Cardiac muscle cell (in vitro differentiated cells and primary cell): ENCODE measurements at places on chromosomes 16 and 17. TPM values are rescaled to one million over a fixed set of nuclear protein-coding genes. Genes with fewer than 3 reads are reported as not detected.

GRCh38 chr17:49063652-49064051 lies 66.5 kb downstream of the IGF2BP1 start:
- no peaks in the 10 kb centered on the region for H3K27me3 ChIP-seq
- H3K27ac ChIP-seq, result no peak overlapping the region
- no peak for DNase-seq

DNA sequence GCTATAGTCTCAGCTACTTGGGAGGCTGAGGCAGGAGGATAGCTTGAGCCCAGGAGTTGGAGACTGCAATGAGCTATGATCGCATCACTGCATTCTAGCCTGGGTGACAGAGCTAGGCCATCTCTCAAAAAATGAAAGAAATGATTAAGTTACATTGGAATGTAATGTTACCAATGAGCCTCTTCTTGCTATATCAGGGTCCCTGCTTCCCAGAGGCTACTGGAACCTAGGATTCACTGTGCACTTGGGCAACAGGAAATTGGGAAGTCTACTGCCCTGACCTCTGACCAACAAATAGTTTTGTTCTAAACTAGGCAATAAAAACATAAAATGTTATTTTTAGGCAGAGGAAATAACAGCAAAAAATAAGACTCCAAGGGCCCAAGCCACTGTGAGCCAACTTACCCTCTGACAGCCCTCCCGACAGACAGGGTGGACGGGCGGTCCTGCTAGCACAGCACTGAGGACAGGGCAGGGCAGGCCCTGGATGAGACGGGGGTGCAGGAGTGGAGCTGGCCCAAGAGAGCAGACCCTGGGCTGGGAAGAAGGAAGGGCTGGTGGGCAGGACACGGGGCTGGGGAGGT lies 27.5 kb downstream of the NSMCE1 start:
- H3K4me1 ChIP-seq, result peaks cover 27% of the 10 kb centered on the region
- no peaks in the 10 kb centered on the region for H3K27me3 ChIP-seq
- H3K4me3 ChIP-seq, result no peak overlapping the region
- DNase-seq, result no peak
- no peaks in the 10 kb centered on the region for H3K36me3 ChIP-seq

GRCh38 chr17:33318241-33318640 lies 25.1 kb upstream of the ASIC2 start:
- H3K27ac ChIP-seq, result no peak overlapping the region
- H3K36me3 ChIP-seq, result no peaks in the 10 kb centered on the region
- peaks cover 3% of the 10 kb centered on the region for H3K4me1 ChIP-seq
- no peak overlapping the region for H3K4me3 ChIP-seq
- no peak for DNase-seq

DNA sequence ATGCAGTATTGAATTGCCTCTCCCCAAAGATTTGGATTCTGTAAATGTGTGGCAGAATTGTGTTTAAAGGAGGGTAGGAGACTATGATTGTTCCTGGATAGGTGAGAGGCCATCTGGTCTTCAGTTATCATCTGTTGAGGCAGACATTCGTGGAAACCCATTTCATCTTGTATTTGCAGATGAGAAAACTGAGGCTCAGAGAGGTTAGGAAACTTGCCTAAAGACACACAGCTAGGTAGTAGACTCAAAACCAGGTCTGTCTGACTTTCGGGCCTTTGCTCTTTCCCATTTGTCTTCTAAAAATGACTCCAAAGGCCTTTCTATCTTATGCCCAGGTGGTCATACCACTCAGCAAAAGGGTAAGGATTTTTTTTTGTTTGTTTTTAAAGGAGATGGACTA lies 210.3 kb downstream of the SHISA9 start:
- no peak overlapping the region for H3K27ac ChIP-seq
- DNase-seq, result no peak
- no peaks in the 10 kb centered on the region for H3K36me3 ChIP-seq
- H3K4me1 ChIP-seq, result no peaks in the 10 kb centered on the region
- no peaks in the 10 kb centered on the region for H3K27me3 ChIP-seq

Gene ARHGAP23
- total RNA-seq, result 9.0 and 13.2 TPM in 2 replicates

Gene SLC13A2
- not detected in 2 replicates for total RNA-seq

Gene C16orf86
- 13.0 and 14.9 TPM in 2 replicates for total RNA-seq

DNA sequence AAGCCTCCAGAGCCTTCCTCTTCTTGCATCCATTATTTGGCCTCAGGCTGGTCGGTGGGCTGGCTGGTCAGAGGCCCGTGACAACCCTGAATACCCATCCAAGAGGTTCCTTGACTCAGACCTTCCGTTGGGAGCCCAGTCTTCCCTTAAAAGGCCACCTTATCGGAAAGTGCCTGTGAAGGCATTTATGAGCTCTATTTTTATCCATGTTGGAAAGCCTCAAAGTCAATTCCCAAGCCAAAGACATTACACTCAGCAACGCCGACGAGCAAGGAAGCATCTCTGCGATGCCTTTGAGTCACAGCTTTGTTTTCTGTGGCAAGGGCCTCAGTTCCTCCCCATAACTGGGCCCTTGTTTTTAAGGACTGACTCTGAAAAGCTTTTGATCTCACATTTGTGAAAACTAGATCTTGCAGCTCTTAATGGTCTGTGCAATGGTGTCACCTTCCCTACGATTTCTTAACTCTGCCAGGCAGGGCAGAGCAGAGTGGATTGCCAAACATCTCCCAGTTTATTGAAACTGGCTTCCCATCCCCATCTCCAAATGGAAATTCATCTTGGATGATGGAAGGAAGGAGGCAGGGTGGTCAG lies 13.3 kb upstream of the SPOP start:
- peaks cover 32% of the 10 kb centered on the region for H3K4me1 ChIP-seq
- peaks cover 4% of the 10 kb centered on the region for H3K36me3 ChIP-seq
- H3K4me3 ChIP-seq, result no peak overlapping the region
- peak; percentile 87 for DNase-seq

Gene KCNAB3
- 1.8 and 3.3 TPM in 2 replicates for total RNA-seq

DNA sequence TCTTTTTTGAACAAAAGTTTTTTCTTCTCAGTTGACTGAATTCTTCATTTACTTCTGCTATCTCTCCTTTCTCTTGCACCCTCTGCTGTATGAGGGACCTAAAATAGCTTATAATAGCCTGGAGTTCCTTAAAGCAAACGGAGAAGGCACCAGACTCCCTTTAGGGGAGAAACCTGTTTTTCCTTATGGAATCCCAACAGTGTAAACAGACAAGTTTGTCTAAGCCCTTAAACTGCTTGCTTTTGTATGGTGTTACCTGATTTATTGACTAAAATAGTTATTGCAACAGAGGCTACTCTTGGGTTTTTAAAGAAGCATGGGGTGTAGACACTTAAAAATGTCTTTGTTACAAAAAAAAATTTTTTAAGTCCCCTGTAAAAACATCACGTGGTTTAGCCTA lies 12.9 kb upstream of the TRIM25 start:
- H3K4me3 ChIP-seq, result no peak overlapping the region
- H3K36me3 ChIP-seq, result no peaks in the 10 kb centered on the region
- DNase-seq, result no peak
- H3K27me3 ChIP-seq, result no peaks in the 10 kb centered on the region

GRCh38 chr16:88909431-88910210 lies 43.2 kb upstream of the PABPN1L start:
- H3K4me1 ChIP-seq, result no peaks in the 10 kb centered on the region
- no peaks in the 10 kb centered on the region for H3K36me3 ChIP-seq
- DNase-seq, result no peak
- H3K27me3 ChIP-seq, result no peaks in the 10 kb centered on the region

Gene CHRNE
- 0.35 and 1.5 TPM in 2 replicates for total RNA-seq

DNA sequence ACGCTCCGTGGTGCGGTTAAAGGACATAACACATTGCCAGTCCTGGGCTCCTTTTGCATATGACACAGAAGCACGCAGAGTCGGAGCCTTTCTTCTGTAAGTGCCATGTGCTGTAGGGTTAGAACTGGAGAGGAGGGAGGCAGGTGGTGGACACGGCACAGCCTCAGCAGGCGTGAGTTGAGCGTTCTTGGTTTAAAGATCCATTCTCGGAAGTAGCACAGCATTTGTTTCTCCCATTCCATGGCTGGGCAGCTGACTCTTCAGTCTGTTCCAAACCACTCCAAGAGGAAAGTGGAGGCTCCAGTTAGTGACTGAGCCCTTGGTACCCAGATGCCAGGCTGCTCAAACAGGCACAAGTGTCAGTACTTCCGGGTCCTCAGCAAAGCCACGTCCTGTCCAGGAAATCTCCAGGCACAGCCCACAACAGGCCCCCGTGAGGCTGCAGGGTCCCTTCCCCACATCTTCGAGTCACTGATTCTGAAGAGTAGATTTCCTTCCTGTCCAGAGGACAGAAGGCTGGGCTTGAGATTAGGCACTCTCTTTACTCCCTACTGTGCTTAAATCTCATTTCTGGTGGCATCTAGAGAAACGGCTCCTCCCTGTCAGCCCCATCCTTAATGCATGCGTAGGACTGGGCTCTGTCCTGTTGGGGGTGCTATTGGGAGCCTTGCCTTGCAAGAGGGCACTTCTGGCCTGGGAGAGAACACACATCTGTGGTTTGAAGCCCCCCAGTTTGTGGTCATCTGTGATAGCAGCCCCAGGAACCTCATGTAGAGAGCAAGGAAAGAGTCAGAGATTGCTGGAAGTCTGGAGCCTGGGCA lies 39.6 kb upstream of the NAT9 start:
- H3K36me3 ChIP-seq, result no peaks in the 10 kb centered on the region
- no peak overlapping the region for H3K27ac ChIP-seq
- H3K4me1 ChIP-seq, result peaks cover 70% of the 10 kb centered on the region
- H3K27me3 ChIP-seq, result no peaks in the 10 kb centered on the region
- no peak overlapping the region for H3K4me3 ChIP-seq

Gene KCNJ18
- total RNA-seq, result not detected in 2 replicates
